ENCODE measurements at places on chromosomes 3 and 15. TPM values are rescaled to one million over a fixed set of nuclear protein-coding genes. Genes with fewer than 3 reads are reported as not detected.
A peak's percentile ranks its signal among the peaks of the same experiment; 100 is the strongest.

DNA sequence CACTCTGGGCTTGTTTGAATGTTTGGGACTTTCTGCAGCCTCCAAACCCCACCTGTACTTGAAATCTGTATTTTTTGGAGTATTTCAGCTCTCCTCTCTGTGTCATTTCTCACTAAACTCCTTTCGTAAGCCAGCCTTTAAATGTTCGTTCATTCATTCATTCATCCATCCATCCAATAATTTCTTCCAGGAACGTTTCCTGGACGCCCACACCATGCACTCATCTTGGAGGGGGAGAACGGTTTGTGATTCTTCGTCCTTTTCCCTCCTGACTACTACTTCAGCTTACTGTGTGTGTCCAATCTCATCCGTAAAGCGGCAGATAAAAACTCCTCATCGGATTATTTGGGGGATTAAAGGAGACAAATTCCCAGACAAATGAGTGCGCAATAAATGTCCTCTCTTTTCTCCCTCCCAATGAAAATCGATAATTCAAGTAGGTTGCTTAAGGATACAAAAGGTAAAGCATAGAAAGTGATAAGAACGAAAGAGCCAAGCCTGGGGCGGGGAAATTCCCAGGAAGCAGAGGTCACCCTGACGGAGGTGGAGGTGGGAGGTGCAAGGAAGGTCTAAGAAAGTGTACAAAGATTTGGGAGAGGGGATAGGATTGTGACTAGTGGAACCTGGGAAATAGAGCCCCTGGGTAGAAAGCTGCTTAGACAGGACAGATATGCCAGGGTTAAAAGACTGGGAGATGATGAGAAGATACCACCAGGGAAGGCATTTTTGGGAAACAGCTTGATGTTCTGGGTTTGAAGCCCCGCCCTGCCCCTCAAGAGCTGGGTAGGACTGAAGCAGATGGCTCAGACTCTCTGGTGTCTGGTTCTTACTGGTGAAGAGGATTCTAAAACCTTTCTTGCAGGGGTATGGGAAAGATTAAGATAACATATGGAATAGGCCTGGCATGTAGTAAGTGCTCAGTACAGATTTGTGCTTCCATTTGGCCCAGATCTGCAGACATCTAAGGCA is 896 bp upstream of the KLHL25 start:
- peak; percentile 59 for DNase-seq

DNA sequence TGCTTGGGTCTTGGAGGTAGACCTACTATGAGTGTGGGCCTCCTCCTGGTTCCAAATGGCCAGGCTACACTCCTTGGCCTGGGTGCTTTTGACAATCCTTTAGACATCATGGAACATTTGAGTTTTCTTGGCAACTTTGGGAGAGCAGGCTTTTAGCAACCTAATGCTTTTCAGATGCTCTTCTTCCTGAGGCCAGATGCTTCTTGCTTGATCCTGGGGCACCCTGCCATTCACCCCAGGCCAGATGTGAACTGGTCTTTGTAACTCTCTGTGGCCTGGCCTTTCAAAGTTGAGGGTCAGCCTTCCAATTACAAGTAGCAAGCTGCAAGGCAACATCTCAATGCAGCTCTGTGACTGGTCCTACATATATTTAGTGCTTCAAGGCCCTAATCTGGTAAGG is 40.5 kb downstream of the RTP1 start:
- no peak for DNase-seq

DNA sequence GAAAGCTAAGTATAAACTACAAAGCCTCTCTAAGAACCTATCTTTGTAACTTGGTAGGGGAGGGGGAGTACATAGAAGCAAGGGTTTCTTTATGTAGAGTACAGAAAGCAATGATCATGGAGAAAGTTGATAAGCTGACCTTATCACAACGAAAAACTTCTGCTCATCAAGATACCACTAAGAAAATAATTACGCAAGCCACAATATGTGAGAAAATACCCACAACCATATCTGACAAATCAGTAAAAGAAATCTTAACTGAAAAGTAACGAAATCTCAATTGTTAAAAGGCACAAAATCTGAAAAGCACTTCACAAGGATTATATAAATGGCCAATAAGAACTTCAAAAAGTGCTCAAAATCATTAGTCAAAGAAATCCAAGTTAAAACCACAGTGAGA is 35.1 kb upstream of the RPS17 start:
- no peak for DNase-seq

GRCh38 chr3:181752202-181752671 is 40.5 kb downstream of the SOX2 start:
- DNase-seq = no peak

GRCh38 chr3:187261541-187261969 is 30.0 kb downstream of the MASP1 start:
- no peak for DNase-seq

Gene FANCD2OS
- polyA plus RNA-seq = not detected

Gene C3orf22
- not detected for polyA plus RNA-seq

Gene MORC1
- polyA plus RNA-seq = not detected

Gene GOLGA8Q
- polyA plus RNA-seq = not detected
